ENCODE measurements at places on chromosomes 12 and 14.

DNA sequence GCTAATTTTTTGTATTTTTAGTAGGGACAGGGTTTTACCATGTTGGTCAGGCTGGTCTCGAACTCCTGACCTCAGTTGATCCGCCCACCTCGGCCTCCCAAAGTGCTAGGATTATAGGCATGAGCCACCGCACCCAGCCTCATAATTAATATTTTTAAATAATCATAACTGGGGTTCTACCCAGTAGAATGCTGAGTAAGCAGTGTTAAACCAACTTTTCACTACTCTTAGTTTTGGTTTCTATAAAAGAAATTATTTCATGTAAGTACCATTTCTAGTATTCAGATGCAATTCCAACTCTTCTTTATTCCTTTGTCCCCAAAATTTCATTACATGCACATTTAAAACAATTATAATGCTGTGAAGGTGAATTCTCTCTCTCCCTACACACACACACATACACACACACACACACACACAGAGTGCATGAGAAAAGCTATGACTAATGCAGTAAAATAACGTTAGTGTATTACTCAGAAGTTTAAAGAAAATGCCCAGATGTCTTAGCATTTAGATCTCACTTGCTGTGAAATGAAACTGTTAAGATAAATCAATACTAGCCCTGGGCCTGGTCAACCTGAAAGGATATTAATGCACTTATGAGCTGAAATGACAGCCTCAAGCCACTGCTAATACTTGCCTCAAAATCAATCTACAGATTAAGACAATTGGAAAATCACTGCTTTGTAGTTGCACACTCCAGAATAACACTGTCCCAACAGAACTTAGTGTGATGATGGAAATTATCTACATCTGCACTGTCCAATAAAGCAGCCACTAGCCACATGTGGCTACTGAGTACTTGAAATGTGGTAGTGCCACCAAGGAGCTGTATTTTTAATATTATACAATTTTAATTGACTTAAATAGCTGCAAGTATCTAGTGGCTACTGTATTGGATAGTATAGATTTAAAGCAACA is 36.0 kb downstream of the PTPN21 start:
- DNase-seq = no peak

- DNase-seq = no peak
Observed at GRCh38 chr14:31703056-31703455, 141.9 kb downstream of the NUBPL start.

DNA sequence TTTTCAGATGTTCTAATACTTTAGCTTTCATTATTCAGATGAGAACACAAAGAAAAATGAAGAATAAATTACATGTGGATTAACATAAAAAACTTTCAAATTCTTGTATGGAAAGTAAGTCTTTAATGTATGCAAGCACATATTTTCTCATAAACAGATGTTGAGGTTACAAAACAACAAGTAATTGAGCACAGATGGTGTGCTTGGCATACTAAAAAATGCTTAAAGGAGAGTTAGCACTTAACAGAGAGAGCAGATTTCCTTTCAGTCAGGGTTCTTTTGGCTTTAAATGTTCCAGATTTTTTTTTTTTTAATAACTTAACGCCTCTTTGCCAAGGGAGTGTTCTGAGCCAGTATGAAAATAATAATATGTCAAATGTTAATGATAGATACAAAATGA is 96.0 kb downstream of the RASSF9 start:
- DNase-seq = no peak

DNA sequence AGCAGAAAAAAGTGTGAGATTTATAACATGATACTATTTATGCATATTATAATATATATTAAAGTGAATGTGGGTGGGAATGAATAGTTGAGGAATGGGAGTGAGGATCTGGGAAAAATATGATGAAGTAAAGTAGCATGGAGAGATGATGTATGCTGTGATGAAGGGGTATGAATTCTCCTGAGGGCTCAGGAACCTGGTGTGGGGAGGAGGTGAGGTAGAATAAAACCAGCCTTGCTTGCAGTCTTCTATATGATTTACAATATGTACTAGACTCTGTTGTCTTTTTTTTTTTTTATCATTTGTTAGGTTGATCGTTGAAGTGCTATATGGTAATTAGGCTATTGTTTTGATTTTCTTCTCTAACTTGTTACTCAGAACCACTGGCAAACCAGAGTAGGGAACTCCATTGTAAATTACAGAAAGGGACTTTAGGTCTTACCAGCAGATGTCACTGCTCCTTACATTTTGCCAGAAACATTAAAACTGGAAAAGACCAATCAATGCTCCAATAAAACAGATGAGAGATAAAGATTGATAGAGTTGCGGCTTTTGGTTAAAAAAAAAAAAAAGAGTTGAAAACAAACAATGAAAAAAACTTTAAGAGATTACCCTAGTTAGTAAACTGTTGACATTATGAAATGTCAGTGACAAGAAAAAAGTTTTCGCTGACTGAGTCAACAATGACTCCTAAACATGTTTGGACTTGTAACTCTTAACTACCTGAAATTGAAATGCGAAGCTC is 39.9 kb downstream of the ATL1 start:
- peak; percentile 16 for DNase-seq

DNA sequence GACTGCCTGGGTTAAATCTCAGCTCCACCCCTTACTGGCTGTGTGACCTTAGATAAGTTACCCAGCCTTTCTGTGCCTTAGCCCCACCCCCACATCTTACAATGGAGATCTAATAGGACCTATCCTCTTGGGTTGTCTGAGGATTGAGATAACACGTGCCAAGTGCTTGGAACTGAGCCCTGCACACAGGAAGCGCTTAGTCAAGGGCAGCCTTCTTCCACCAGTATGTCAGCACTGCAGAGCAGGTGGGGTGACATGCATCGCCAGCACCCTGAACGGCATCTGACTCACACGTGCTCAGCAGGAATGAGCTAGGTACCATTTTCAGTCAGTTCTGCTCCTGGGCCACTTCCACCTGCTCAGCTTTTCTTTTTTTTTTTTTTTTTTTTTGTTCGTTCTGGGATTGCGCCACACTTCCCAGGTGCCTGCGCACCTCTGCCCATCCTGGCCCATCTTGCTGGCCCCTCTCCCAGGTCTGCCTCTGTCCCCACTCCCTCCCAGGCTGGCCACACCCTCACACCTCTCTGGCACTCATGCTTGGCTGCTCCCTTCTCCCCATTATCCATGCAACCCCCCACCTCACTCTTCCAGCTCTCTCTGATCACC is 19.6 kb downstream of the LGMN start:
- no peak for DNase-seq

DNA sequence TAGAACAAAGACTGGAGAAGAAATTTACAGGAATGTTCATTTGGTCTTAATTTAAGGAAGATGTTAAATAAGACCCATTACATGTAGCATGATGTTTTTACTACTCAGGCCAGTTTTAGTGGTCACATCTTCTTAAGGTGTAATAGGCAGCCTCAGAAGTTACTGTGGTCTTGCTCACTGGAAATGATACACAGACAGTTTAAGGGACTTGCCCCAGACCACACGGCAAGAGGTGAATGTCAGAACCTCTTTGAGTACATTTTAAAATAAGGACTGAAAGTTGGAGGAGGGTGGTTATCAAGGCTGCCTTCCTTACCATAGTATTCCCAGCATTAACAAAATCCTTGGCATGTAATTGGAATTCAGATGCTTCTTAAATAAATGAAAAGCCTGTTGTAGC is 37.9 kb downstream of the LRRK2 start:
- no peak for DNase-seq

DNA sequence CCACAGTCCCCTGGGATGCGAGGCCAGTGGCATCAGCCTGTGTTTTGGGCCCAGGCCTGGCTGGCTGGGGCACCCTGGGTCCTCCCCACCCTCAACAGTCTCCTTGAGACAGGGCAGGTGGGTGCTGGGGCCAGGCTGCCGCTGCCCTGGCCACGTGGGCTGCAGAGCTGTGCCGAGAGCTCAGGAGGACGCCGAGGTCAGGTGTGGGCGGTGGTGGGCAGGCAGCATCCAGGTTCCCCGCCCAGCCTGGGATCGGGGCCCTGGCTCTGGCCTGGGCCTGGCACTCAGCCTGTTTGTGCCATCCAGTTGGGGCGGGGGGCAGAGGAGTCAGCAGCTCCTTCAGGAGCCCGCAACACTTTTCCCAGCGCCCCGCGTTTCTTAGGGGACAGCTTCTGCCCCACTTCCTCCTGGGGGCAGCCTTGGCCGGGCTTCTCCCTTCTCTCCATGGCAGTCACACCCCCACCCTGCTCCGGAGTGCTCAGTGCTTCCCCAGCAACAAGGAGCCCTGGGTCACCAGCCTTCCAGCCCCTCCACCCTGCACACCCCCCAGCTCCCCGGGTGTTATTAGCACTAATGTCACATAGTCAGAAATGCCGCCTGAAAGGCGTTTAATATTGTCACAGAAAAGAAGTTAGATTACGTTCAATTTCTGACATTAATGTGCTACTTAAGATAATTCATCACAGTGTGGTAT is 30.8 kb downstream of the KIF26A start:
- DNase-seq = no peak

GRCh38 chr12:62814243-62814642 is 120.7 kb downstream of the PPM1H start:
- no peak for DNase-seq

DNA sequence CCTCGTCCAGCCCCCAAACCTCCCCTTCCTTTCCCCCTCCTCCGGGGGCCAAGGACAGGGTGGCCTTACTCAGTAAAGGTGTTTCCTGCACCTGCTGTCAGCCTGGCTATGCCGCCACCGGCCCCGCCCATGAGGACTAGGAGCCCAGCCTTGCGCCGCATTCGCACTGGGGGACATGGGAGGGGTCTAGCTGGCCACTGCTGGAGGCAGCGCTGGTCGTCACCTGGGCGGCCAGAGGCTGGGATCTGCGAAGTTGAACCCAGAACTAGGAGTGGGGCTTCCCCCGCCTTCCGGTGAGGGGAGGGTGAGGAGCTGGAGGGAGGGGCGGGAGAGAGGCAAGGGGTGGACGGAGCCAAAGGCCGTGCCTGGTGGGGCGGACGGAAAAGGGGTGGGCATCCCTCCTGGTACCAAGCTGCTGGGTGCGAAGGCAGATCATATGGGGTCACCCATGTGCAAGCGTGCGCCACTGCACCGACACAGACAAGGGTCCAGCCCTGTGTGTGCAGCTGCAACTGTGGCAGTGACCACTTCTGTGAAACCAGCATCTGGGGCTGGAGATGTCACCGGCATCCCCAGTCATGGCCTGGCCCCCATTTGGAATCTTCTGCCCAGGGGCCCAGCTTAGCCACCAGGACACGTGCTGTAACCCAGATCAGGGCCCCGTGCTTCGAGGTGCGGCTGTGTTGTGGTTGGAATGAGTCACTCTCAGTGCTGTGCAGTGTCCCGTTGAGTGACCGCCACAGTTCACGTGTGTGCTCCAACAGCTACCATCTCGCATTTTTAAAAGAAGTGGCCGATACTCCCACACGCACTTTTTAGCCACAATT is 8.5 kb downstream of the AMN start:
- DNase-seq = no peak

GRCh38 chr14:106738075-106738474 is 1211.7 kb downstream of the TMEM121 start:
- DNase-seq = no peak

DNA sequence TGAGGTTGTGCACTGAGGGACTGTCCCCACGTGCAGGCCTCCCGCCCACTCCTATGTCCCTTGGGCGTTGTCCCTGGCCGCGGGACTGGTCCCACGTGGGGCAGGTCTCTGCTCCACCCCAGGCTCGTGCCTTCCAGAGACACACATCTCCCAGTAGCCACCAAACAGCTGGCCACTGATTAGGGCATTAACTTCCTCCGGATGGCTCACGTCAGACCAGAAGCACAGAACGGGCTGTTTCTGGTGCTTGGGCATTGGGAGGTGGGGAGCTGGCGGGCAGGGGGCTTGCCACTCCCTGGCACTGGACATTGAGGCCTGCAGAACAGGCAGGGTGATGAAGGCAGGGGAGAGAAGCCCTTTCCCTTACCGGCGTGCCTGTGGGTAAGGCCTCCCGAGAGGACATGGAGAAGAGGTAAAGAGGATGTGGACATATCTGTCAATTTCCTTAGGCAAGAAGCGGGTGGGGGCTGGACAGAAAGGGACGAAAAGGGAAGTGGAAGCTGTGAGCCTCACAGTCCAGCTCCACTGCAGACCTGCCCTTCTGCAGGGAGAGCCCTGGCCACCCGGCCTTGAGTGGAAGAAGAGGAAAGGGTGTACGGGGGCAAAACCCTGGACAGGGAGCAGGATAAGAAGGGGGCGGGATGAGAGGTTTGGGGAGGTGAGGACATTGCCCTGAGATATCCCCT is 101.2 kb downstream of the NINJ2 start:
- DNase-seq = no peak

- DNase-seq = no peak
Observed at GRCh38 chr12:82817368-82817767, 130.7 kb downstream of the TMTC2 start.

- DNase-seq = no peak
Observed at GRCh38 chr12:101297661-101298060, 17.8 kb downstream of the UTP20 start.

GRCh38 chr14:45199230-45199629 is 53.8 kb downstream of the MIS18BP1 start:
- DNase-seq = no peak

- DNase-seq = no peak
Observed at GRCh38 chr12:122740351-122740750, 9.7 kb upstream of the HCAR1 start.

GRCh38 chr12:52440821-52441319 is 6.7 kb upstream of the KRT75 start:
- no peak for DNase-seq
